ENCODE measurements at places on chromosomes 1 and 21.

- DNase-seq = no peak
These were observed 71.2 kb upstream of the BCL9 start for GRCh38 chr1:147470079-147470478.

GRCh38 chr1:163730411-163730821 is 408.7 kb downstream of the NUF2 start:
- no peak for DNase-seq

DNA sequence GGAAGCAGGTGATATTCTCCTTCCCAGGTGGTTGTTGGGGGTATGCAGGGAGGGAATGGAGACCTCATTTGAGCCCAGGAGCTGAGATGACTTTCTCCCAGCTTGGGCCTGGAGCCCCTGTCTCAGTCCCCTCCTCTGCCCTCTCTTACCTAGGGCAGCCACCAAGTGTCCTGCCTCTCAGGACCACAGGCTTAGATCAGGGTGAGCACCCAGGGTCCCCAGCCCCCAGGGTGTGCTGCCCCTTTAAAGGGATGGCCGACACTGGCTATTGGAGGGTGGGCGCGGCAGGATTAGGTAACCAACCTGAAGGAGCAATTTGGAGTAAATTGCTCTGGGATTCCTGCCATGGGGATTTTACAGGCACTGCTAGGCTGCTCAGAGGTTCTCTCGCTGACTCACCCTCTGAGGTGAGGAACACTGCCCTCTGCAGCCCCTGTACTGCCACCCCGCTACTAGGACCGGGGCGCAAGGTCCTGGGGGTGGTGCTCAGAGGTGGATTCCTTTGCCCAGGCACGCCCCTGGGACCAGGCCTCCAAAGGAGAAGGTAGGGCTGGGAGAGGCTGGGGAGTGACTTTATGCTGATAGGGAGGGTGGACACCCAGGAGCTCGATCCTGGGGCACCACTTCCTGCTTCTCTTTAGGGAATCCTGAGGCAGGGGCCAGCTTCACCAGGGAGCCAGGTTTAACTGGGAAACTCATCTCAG is 1.5 kb downstream of the RPS6KA1 start:
- no peak for DNase-seq

- no peak for DNase-seq
These were observed 15.7 kb upstream of the EPHA2 start for GRCh38 chr1:16171314-16172151.

DNA sequence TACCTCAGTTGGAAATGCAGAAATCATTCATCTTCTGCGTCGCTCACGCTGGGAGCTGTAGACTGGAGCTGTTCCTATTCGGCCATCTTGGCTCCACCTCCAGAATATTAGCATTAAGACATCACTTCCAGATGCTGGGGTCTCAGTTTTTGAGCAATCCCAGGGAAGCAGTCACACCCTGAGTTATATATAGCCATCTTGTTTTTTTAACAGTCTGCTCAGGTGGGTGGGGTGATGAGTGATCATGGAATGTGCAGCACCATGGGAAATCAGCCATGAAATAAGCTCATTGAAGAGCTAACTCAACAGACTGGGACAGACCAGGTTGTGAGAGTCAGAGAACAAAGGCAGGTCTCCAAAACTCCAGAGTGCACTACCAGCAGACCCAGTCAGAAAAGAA is 27.0 kb upstream of the HMGB4 start:
- DNase-seq = no peak

DNA sequence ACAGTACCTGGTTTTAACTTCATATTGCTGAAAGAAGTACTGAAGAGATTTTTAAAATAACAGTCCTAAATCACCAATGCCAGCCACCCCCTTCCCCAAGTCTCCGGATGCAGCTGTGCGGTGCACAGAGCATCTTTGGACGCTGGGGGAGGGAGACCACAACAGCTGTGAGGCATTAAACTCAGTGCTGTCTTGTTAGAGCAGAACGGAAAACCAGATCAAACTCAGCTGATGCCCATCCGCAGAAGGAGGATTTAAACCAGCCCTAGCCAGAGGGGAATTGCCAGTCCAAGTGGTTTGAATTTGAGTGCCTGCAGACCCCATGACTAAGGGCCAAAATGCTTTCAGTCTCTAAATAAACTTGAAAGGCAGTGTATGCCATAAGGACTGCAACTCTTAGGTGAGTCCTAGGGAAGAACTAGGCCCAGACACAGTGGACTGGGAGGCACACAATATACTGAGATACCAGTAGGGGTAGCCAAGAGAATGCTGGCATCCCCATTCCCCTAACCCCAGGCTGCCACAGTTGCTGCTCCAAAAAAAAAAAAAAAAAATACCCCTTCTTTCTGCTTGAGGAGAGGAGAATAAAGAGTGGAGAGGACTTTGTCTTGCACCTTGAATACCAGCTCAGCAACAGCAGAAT is 576.2 kb downstream of the NEGR1 start:
- no peak for DNase-seq

GRCh38 chr1:73803380-73803779 is 394.6 kb downstream of the LRRIQ3 start:
- no peak for DNase-seq

- DNase-seq = peak; percentile 82
These were observed 107.5 kb downstream of the LTN1 start for GRCh38 chr21:28884976-28885852.

GRCh38 chr1:90726986-90727480 is 9.9 kb upstream of the BARHL2 start:
- no peak for DNase-seq

DNA sequence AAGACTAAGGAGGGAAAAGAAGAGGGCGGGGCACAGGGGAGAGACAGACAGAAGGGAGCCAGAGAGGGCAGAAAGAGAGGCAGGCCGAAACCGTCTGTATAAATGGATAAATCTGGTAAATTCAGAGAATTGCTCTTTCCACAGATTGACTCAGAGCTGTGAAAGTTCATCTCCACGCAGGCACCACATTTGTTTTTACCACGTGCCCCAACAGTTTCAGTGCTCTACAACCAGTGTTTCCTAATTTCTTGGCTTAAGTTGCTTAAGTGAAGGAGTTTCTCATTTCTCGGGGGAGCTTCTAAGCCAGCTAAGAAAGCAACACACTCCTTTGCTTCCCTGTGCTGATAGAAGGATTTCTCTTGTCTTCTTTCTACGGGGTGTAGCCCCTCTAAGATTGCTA is 87.1 kb downstream of the ENAH start:
- DNase-seq = no peak

DNA sequence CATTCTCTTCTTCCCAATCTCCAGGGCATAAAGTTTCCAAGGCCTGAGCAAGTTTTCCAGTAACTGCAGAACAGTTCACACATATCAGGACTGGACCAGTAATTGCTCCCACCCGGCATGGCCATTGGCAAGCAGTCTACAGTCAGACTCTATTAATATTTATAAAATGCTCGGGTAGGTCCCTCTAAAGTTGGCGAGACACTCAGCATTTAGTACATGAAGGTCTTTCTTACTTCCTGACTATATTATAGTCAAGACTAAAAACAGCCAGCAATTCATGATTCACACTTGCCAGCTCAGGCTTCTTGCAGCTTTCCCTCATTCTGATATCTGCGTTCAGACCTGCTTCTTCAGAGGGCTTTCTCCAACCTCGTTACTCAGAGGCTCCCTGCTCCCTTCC is 25.4 kb downstream of the GADD45A start:
- no peak for DNase-seq

- no peak for DNase-seq
These were observed 29.9 kb upstream of the SAMD13 start for GRCh38 chr1:84271441-84272151.

DNA sequence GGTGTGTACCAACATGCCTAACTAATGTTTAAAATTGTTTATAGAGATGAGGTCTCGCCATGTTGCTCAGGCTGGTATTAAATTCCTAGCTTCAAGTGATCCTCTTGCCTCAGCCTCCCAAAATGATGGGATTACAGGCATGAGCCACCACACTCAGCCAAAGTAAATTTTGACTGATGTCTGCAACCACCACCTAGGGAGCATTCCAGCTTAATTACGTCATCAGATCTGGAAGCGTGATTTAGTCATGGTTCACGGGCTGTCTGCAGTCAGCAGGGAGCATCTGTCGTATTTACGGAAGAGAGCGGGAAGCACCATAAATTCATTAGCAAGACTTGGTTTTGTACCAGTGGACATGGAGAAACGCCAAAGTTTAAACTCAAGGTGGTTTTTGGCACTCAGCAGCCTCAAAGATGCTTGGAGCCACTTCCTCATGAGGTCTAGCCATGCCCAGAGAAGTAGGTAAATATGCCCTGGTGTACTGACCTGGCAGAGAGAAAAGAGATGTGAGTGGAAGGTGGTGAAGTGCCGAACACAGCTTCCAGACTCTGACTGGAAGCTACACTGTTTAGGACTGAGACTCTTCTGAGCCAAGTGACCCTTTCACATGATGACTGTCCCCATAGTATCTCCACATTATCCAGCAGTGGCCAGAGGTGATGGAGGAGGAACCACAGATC is 60.8 kb upstream of the SLC35F3 start:
- DNase-seq = no peak

- no peak for DNase-seq
These were observed 27.7 kb downstream of the DESI2 start for GRCh38 chr1:244680667-244681066.

DNA sequence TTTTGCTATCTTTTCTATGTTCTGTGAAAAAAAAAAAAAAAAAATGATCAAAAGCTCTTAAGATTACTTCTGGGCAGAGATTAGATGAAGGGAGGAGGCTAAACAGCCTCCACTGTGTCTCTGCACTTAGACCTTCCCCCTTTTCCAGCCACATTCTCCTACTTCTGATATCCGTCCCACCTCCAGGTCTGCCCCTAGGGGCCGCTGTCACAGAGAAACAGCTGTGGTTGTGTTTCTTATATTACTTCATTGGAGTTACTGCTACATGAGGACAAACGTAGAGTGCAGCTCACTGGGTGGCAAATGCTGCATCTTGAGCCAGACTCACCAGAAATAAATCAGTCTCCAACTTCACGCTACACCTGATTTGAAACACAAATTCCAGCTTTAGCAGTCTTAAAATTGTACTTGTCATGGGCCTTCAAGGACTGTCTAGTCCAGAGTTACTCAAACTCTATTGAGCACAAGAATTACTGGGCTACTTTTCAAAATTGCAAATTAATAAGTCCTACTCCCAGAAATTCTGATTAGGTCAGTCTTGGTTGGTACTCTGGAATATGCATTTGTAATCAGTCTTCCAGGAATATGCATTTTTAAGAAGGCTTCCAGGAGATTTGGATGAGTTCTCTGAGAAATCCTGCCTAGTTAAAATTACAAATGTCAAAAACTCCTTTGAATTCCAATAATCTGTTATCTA is 125.2 kb upstream of the PTBP2 start:
- peak; percentile 5 for DNase-seq

DNA sequence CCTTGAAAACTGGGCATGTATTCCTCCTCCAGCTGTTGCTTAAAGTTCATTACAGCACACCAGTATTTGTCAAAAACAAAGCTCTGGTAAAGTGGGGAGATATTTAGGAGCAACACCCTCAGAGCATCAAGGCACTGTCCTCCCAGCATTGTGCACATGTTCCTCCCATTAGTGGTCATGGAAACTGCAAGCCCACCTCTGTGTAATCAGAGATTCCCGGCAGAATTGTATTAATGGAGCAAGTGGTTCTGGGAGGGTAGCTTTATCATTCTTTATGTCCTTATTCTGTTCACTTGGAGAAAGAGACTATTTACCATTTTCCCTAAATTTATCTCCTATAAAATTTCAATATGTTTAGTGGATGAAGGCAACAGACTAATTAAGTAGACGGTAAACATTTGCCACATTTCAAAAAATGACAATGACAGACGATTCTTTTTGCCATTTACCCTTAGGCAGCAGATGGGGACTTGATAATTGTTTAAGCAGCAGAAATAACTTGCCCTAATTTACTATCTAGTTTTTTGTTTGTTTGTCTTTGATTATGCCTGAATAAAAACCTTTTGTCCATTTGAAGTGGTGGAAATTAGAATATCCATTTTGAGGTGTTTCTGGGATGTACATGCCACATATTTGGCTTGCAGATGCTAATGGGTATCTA is 289.6 kb upstream of the ST6GALNAC5 start:
- DNase-seq = no peak

GRCh38 chr1:85189120-85189519 is 11.7 kb downstream of the SYDE2 start:
- no peak for DNase-seq

DNA sequence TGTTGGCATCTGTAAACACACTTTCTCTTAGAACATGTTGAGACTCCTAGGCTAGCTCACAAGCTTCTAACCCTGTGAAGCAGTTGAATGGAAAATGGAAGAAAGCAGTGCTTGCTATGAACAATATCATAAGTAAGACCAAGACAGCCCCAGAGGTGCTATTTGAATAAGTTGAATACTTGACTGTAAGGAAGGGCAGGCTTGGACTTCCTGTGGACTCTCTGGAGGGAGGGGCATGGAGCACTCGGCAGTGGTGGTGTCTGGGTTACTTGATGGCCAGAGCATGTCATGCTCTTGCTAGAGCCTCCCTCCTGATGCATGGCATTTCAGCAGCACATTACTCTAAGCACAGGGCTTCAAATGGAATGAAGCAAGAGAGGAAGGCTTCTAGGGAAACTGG is 60.0 kb downstream of the MRPS6 start:
- DNase-seq = no peak

DNA sequence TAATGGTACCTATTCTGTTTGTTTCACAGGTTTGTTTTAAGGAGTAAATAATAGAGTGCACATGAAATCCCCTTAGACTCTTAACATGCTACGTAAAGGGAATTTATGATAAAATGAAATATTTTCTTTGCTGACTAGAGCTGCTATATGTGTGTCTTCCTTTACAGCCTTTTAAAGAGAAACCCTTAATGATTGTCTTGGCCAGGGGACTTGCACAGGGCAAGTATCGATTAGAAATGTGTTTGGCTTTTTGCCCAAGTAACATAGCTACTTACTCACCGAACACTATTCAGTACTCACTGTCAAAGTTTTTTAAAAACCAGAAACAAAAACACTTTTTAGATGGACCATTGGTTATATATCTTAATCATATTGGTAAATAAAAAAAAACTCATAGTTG is 71.3 kb upstream of the KIAA1614 start:
- no peak for DNase-seq

DNA sequence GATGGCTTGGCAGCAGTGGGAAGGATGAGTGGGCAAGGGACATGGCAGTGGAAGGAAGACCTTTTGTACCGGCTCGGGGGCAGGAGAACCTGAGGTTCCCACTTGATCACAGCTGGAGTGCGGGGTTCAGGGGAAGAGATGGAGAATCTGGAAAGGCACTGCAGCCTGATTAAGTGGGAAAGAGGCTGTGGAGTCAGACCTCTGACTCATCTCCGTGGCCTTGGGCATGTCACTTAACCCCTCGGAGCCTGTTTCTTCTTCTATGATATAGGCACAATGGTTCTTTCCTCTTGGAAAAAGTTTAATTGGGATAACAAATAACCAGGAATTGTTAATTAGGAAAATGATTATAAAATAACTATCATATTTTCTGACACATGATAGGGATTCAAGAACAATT is 13.1 kb upstream of the TMEM61 start:
- DNase-seq = no peak

- no peak for DNase-seq
These were observed 138.9 kb downstream of the PLPPR5 start for GRCh38 chr1:98865796-98866195.

GRCh38 chr21:37367336-37367702 is 746 bp downstream of the DYRK1A start:
- DNase-seq = no peak
